ENCODE measurements at places on chromosomes 3 and 15. TPM values are rescaled to one million over a fixed set of nuclear protein-coding genes. Genes with fewer than 3 reads are reported as not detected.
A peak's percentile ranks its signal among the peaks of the same experiment; 100 is the strongest.

The PLSCR1 gene
- 92.9 TPM for total RNA-seq

The ZBTB20 gene
- total RNA-seq, result 48.2 TPM

The NOX5 gene
- 0.23 TPM for total RNA-seq

DNA sequence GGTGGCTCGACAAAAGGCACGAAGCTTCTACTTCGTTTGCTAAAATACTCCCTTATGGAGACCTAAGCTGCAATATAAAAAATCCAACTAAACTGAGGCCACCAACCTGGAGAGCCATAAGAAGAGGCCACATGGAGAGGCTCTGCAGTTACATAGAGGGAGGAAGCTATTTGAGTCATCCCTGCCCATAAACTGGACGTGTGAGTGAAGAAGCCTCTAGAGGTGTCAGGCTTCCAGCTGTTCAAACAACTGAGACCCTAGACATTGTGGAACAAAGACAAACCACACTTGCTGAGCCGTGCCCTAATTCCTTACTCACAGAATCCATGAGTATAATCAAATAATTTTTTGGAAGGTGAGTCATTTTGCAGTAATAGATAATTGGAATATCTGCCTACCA is 50.2 kb upstream of the GMNC start:
- H3K27me3 ChIP-seq, result no peaks in the 10 kb centered on the region
- no peaks in the 10 kb centered on the region for H3K36me3 ChIP-seq
- no peaks in the 10 kb centered on the region for H3K4me1 ChIP-seq
- DNase-seq, result no peak
- no peak overlapping the region for H3K4me3 ChIP-seq

- H3K4me3 ChIP-seq, result no peak overlapping the region
- no peaks in the 10 kb centered on the region for H3K4me1 ChIP-seq
- H3K27ac ChIP-seq, result no peak overlapping the region
- H3K27me3 ChIP-seq, result no peaks in the 10 kb centered on the region
- no peaks in the 10 kb centered on the region for H3K36me3 ChIP-seq
- no peak for DNase-seq
Measured at GRCh38 chr3:136109499-136109898, 86.6 kb downstream of the MSL2 start.

- no peak overlapping the region for H3K27ac ChIP-seq
- no peaks in the 10 kb centered on the region for H3K4me1 ChIP-seq
- no peak for DNase-seq
- H3K36me3 ChIP-seq, result no peaks in the 10 kb centered on the region
- no peak overlapping the region for H3K4me3 ChIP-seq
Measured at GRCh38 chr3:121757812-121758545, 8.4 kb upstream of the GOLGB1 start.

- H3K36me3 ChIP-seq, result no peaks in the 10 kb centered on the region
- DNase-seq, result no peak
- H3K4me1 ChIP-seq, result no peaks in the 10 kb centered on the region
- H3K27me3 ChIP-seq, result peaks cover 18% of the 10 kb centered on the region
Measured at GRCh38 chr15:51163843-51164242, 69.1 kb upstream of the TNFAIP8L3 start.

DNA sequence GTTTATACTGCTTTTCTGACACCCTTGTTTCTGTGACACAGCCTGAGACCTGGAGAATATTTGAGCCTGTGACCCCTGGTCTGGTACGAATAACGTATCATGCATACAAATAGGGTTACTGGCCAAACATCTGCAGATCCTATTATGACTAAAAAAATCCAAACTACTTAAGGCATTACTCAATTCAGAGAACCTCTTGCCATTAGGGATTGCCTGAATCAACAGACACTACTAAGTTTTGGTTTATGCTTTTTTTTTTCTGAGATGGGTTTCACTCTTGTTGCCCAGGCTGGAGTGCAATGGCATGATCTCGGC is 35.4 kb downstream of the OSBPL10 start:
- no peaks in the 10 kb centered on the region for H3K36me3 ChIP-seq
- no peak for DNase-seq
- H3K27ac ChIP-seq, result no peak overlapping the region
- H3K4me3 ChIP-seq, result no peak overlapping the region
- H3K4me1 ChIP-seq, result no peaks in the 10 kb centered on the region

GRCh38 chr3:136464502-136464901 is 214.4 kb downstream of the PCCB start:
- DNase-seq, result no peak
- no peaks in the 10 kb centered on the region for H3K4me1 ChIP-seq
- peaks cover 14% of the 10 kb centered on the region for H3K36me3 ChIP-seq

GRCh38 chr3:24160424-24161095 is 215.5 kb downstream of the NR1D2 start:
- no peak overlapping the region for H3K4me3 ChIP-seq
- no peak overlapping the region for H3K27ac ChIP-seq
- peak; percentile 39 for DNase-seq

- no peak overlapping the region for H3K4me3 ChIP-seq
- no peaks in the 10 kb centered on the region for H3K27me3 ChIP-seq
- H3K4me1 ChIP-seq, result no peaks in the 10 kb centered on the region
- peak; percentile 22 for DNase-seq
- H3K27ac ChIP-seq, result no peak overlapping the region
Measured at GRCh38 chr15:66097151-66098021, 156.2 kb downstream of the MEGF11 start.

- no peak for DNase-seq
- H3K27ac ChIP-seq, result no peak overlapping the region
- H3K4me1 ChIP-seq, result no peaks in the 10 kb centered on the region
- H3K4me3 ChIP-seq, result no peak overlapping the region
- no peaks in the 10 kb centered on the region for H3K36me3 ChIP-seq
- no peaks in the 10 kb centered on the region for H3K27me3 ChIP-seq
Measured at GRCh38 chr15:49380912-49381311, 42.1 kb upstream of the FGF7 start.

Data from left lung (tissue), 14 donors.